NCI-H1105 (cell line): ENCODE measurements at places on chromosomes 1 and 21.
A peak's percentile ranks its signal among the peaks of the same experiment; 100 is the strongest.

DNA sequence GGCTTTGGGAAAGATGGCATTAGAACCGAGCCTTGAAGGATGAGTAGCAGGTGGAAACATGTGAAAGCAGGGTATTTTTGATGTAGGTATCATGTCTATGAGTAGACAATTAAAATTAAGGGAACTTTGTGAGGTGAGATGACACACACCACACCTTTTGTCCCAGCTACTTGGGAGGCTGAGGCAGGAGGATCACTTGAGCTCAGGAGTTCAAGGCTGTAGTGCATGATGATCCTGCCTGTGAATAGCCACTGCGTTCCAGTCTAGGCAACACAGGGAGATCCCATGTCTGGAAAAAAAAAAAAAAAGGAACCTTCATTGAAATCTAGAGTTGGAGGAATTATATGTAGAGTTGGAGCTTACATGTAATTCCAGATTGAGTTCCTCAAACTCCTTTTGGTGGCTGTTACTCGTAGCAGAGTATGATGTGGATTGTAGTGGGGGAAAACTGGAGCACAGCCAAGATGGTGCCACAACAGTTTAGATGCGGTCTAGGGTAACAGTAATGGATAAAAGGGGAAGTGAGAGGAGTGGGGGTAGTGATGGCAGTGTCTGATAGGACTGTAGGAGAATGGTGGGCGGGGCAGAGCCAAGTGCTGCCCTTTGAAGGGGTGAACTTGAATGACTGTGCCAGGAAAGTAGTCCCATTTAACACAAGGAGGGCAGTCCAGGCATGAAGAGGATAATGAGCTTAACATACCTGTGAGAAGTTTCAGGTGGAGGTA, 17.4 kb downstream of the AK4 start:
- DNase-seq = no peak

GRCh38 chr1:63643926-63644325, 50.7 kb downstream of the PGM1 start:
- peak; percentile 91 for DNase-seq

GRCh38 chr21:31846690-31847089, 26.1 kb upstream of the HUNK start:
- no peak for DNase-seq

- no peak for DNase-seq
These were observed 29.6 kb upstream of the PLA2G4A start for GRCh38 chr1:186798960-186799688.

GRCh38 chr1:46638921-46639320, 22.3 kb upstream of the MOB3C start:
- no peak for DNase-seq

GRCh38 chr1:192506741-192507155, 68.8 kb upstream of the RGS1 start:
- no peak for DNase-seq

GRCh38 chr1:197970771-197971170, 53.6 kb downstream of the LHX9 start:
- DNase-seq = no peak

DNA sequence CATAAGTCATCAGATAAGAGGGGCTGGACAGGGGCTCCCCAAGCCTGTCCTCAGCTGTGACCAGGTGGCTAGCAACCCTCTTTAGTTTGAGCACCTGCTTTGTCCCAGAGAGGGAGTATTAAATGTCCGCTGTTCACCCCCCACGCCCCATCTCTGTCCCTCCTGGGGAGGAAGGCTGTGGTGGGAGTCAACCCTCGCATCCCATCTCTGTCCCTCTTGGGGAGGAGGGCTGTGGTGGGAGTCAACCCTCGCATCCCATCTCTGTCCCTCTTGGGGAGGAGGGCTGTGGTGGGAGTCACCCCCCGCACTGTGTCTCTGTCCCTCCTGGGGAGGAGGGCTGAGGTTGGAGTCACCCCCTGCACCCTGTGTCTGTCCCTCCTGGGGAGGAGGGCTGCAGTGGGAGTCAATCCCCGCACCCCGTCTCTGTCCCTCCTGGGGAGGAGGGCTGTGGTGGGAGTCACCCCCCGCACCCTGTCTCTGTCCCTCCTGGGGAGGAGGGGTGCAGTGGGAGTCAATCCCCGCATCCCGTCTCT, 72.6 kb upstream of the ABCG1 start:
- no peak for DNase-seq

GRCh38 chr1:222040955-222041354, 299.1 kb upstream of the DUSP10 start:
- DNase-seq = no peak

GRCh38 chr1:182169203-182169602, 107.7 kb upstream of the ZNF648 start:
- DNase-seq = no peak

GRCh38 chr1:201424146-201424545, 2.6 kb upstream of the TNNI1 start:
- no peak for DNase-seq

GRCh38 chr1:22584001-22584562, 20.8 kb downstream of the EPHA8 start:
- DNase-seq = no peak

DNA sequence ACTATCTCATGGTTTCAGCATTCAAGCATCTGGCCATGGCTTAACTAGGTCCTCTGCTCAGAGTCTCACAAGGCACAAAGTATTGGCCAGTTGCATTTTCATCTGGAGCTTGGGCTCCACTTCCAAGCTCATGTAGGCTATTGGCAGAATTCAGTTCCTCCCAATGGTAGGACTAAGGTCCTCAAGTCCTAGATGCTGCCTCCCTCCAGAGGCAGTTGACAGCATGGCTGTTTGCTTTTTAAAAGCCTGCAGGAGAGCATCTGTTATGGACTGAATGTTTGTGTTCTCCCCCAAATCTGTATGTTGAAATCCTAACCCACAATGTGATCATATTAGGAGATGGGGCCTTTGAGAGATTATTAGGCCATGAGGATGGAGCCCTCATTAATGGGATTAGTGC, 38.0 kb upstream of the HLX start:
- no peak for DNase-seq

DNA sequence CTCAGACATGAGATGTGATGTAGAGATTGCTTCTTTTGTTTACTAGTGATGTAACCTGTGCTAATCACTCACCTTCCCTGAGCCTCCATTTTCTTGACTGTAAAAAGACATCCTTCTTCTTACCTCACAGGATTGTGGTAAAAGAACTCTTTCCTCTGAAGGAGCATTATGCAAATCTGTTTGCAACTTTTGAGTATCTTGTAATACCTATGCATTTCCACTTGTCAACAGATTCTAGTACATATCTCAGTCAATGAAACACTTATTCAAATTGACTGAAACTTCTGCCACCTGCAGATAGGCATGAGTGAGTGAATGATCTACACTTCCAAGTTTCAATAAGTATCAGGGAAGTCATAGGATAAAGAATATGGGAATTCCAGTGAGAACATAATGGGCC, 174.7 kb downstream of the HHIPL2 start:
- no peak for DNase-seq

DNA sequence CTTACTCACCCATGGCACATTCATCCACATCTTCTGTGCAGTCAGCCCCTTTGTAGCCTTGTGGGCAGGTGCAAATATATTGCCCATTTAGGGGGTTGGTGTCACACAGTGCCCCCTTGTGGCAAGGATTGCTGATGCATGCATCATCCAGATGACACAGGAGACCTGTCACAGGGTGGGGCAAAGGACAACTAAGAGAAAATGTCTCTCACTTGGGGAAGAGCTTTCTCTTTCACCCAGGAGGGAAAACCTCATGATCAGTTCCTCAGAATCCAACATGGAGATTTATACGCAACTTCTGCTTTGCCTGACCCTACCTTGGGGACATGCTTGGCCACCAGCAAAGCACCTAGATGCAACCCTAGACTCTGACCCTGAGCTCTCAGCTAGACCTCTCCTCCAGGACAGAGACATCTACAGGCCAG, 71.8 kb upstream of the ADAM30 start:
- peak; percentile 45 for DNase-seq

DNA sequence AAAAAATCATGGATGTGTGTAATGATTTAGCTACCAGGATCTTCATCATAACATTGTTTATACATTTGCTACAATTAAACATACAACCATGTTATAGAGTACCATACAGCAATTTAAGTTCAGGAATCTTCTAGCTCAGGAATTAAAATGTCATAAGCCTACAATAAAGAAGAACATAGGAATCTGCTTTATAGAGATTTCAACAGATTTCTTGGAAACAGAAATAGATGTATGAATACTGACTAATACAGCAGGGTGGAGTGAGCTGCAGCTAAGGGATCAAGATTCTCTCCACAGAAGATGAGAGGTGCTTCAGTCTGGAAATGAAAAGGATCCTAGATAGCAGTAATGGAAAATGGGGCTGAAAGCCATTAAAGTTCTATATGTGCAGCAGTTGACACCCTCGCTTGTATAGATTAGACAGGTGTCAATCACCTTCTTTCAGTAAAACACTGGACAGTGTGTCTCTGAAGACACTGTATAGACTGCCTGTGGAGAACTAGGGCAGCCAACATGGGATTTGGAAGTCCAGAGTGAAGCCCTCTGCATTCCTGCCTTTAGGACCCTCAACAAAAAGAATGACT, 73.9 kb downstream of the DNTTIP2 start:
- DNase-seq = no peak

DNA sequence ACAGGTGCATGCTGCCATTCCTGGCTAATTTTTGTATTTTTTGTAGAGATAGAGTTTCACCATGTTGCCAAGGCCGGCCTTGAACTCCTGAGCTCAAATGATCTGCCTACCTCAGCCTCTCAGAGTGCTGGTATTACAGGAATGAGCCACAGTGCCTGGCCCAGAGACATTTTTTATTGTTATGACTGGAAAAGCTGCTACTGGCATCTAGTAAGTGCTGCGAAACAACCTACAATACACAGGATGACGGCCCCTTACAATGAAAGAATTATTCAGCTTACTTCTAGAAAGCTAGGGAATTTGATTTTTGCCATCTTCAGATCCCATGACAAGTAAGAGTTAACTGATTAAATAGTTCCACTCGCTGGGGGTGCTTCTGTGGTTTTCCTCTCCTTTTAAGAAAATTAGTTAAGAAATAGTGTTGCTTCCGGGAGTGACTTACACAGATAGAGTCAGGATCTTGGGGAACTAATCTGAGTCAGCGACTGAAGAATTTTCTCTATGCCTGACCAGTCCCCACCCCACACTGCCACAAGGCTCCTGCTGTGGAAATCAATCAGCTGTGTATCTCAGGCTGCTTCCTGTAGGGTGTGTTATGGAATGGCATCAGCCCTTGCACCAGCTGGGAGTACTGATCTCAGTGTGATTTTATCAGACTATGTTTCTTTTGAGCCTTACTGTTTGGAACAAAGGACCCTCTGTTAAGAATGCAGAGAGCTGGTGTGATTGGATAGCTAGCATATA, 93.0 kb upstream of the BMP8A start:
- DNase-seq = no peak

GRCh38 chr1:211634461-211634860, 41.0 kb downstream of the NEK2 start:
- no peak for DNase-seq

DNA sequence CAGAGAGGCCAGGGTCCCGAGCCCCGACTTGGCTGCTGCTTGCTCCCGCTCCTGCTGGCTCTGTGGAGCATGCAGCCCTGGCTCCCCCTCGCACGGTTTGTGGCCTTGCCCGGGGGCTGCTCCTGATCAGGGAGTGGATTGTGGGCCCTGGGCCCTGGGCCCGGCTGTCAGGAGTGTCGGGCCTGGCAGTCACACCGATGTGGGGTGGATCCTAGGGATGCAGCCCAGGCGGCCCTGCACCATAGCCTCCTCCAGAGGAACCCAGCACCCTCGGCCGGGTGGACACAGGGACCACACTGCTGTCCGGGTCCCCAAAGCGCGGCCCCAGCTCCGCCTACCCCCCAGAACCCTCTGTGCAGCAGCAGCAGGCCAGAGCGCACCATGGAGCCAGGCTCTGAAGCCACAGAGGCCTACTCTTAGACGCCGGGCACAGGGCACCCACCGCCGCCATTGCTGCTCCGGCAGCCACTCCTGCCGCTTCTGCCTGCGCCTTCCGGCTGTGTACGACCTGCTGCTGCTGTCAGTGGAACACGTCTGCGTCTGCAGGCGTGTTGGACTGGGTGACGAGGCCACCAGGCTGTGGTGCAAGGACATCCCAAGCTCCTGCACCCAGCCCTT, 9.4 kb downstream of the SLX9 start:
- DNase-seq = no peak
